ENCODE measurements at places on chromosomes 13 and 19. TPM values are rescaled to one million over a fixed set of nuclear protein-coding genes. Genes with fewer than 3 reads are reported as not detected.

DNA sequence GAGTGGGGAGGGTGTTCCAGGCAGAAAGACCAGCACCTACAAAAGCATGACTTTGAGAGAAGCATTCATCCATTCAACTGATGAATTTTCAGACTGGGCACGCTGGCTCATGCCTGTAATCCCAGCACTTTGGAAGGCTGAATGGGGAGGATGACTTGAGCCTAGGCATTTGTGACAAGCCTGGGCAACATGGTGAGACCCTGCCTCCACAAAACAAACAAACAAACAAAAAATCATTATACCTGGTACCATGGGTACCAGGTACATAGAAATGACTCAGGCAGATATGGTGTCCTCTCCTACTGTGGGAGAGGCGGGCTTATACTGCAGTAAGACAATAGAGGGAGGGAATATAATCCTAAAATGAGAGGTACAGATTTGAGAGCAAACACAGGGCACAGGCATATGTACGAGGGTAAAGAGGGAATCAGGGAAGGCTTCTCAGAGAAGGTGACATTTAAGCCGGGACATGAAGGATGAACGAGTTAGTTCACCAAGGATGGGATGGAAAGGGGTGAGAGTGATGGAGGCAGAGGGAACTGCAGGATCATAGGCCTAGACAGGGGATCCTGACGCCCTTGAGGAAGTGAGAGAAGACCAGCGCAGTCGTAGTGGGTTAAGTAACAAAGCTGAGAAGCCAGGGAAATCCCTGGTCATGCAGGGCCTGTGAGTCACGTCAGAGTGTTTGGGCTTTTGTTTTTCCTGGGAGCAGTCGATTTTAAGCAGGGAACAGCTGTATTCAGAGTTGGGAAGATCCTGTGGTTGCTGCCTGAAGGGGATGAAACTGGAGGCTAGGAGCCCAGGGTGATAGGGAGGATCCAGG lies 2.9 kb downstream of the CYP2S1 start:
- H3K27me3 ChIP-seq = peaks cover 47% of the 10 kb centered on the region
- no peak overlapping the region for H3K27ac ChIP-seq
- no peak overlapping the region for H3K4me3 ChIP-seq
- H3K4me1 ChIP-seq = no peaks in the 10 kb centered on the region

DNA sequence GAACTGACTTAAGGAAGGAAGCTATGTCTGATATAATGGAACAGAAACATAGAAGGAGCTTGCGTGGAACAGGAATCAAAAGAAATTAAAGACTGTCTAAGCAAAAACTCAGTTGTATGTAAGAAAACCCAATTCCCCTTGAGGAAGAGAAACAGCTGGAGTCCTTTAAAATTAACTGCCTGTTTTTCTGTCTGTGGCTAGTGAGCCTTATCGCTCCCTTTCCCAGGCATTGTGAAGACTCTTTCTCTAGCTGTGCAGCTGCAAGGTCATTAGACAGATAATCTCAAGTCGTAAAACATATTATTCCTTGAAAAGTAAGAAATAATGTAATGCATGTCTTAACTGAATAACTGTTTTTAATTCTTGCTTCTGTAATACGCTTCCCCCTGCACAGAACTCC lies 39.7 kb upstream of the IGSF23 start:
- H3K27ac ChIP-seq = no peak overlapping the region
- no peaks in the 10 kb centered on the region for H3K36me3 ChIP-seq
- H3K4me3 ChIP-seq = no peak overlapping the region
- H3K4me1 ChIP-seq = no peaks in the 10 kb centered on the region
- peaks cover under 1% of the 10 kb centered on the region for H3K27me3 ChIP-seq
- DNase-seq = no peak

- no peak overlapping the region for H3K4me3 ChIP-seq
- no peaks in the 10 kb centered on the region for H3K27me3 ChIP-seq
- H3K4me1 ChIP-seq = peaks cover 21% of the 10 kb centered on the region
These were observed 22.8 kb upstream of the GAS6 start for GRCh38 chr13:113886561-113887112.

GRCh38 chr19:32350987-32351348 lies 5.6 kb downstream of the ZNF507 start:
- no peak overlapping the region for H3K4me3 ChIP-seq
- H3K27me3 ChIP-seq = no peaks in the 10 kb centered on the region
- H3K27ac ChIP-seq = peak overlapping the region; percentile 69
- H3K4me1 ChIP-seq = peaks cover 18% of the 10 kb centered on the region
- no peak for DNase-seq

- no peaks in the 10 kb centered on the region for H3K4me1 ChIP-seq
- no peaks in the 10 kb centered on the region for H3K36me3 ChIP-seq
- no peaks in the 10 kb centered on the region for H3K27me3 ChIP-seq
- no peak overlapping the region for H3K4me3 ChIP-seq
These were observed 9.1 kb downstream of the PCDH17 start for GRCh38 chr13:57640607-57641006.

DNA sequence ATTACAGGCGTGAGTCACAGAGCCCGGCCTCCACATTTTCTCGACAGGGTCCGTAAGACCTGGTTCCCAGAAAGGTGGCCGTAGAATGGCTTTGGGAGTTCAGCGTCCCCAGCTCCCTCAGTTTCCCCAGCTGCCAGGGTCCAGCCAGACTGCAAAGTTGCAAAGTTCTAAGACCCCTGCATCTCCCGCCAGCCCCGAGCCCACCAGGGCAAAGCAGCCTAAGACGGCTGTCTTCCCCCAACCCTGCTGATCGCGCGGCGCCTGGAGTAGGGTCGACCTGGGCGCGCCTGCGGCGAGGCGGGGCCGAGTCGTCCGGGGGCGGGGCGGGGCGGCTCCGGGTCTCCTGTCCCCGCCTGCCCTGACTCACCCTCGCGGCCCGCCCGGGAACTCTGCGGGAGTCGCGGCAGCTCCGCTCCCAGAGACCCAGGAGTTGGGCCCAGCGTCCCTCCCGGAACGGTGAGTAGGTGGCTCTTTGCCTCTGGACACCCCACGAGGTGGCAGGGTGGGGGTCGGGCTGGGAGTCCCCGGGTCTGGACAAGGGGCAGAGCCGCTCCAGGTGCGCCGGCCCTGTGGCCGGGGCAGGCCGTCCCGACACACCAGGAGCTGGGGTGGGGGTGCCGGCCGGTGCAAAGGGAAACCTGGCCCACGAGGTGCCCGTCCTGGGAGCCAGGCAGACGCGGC lies at the start of gene LRRC8E:
Gene LRRC8E, plus strand, starts transcription at position 366 of the 681 bp plus-strand sequence. CDS start 7,094 bp downstream, outside the sequence.
- H3K4me1 ChIP-seq = no peaks in the 10 kb centered on the region
- no peak for DNase-seq
- H3K4me3 ChIP-seq = peak within 1 kb of the TSS; percentile 28
- peaks cover 10% of the 10 kb centered on the region for H3K27me3 ChIP-seq

- H3K4me3 ChIP-seq = no peak overlapping the region
- no peaks in the 10 kb centered on the region for H3K36me3 ChIP-seq
- H3K27me3 ChIP-seq = no peaks in the 10 kb centered on the region
- H3K27ac ChIP-seq = no peak overlapping the region
These were observed 27.9 kb downstream of the DGKH start for GRCh38 chr13:42076309-42076713.

The TEX101 gene
- polyA plus RNA-seq = not detected

The PLIN4 gene
- polyA plus RNA-seq = 55.5 TPM
